ENCODE measurements at places on chromosomes 1 and 21. TPM values are rescaled to one million over a fixed set of nuclear protein-coding genes. Genes with fewer than 3 reads are reported as not detected.

GBP7 gene
- 0.32 TPM for total RNA-seq

CELSR2 gene
- 7.4 TPM for total RNA-seq

PCNX2 gene
- 6.8 TPM for total RNA-seq

OR6N1 gene
- total RNA-seq = 2.3 TPM

FALEC gene
- total RNA-seq = 1.0 TPM

UQCRH gene
- total RNA-seq = 145 TPM

ASB17 gene
- total RNA-seq = not detected

IFI6 gene
- 259 TPM for total RNA-seq

S100A7 gene
- total RNA-seq = not detected

FCRL6 gene
- total RNA-seq = 3.2 TPM

CALML6 gene
- 0.90 TPM for total RNA-seq

HES3 gene
- total RNA-seq = not detected

CHRNB2 gene
- total RNA-seq = not detected

ATP6V1G3 gene
- not detected for total RNA-seq

TDRD10 gene
- 21.7 TPM for total RNA-seq

KDF1 gene
- 10.5 TPM for total RNA-seq

F13B gene
- total RNA-seq = not detected

FCGR1A gene
- total RNA-seq = 40.9 TPM

WDTC1 gene
- 44.1 TPM for total RNA-seq

USH2A gene
- not detected for total RNA-seq

FAM131C gene
- total RNA-seq = not detected

NUP210L gene
- total RNA-seq = 2.1 TPM

APP gene
- 480 TPM for total RNA-seq

CCDC17 gene
- total RNA-seq = 5.0 TPM

ELAVL4 gene
- 0.12 TPM for total RNA-seq

SERINC2 gene
- 40.6 TPM for total RNA-seq

CYP2J2 gene
- total RNA-seq = 1.4 TPM

CFHR5 gene
- total RNA-seq = not detected

ACTA1 gene
- not detected for total RNA-seq

BACH1 gene
- 125 TPM for total RNA-seq

LGR6 gene
- 1.8 TPM for total RNA-seq

AKR7A3 gene
- 0.43 TPM for total RNA-seq

AMY1A gene
- total RNA-seq = 1.6 TPM

OR2T11 gene
- total RNA-seq = not detected

XKR8 gene
- total RNA-seq = 8.7 TPM

CR2 gene
- total RNA-seq = 0.12 TPM

GJA4 gene
- 20.0 TPM for total RNA-seq

CSMD2 gene
- total RNA-seq = 0.67 TPM
